Breast epithelium (tissue), 4 donors: ENCODE measurements at places on chromosomes 7 and 10.

- DNase-seq = no peak
These were observed 34.6 kb upstream of the PLPP4 start for GRCh38 chr10:120422457-120422856.

DNA sequence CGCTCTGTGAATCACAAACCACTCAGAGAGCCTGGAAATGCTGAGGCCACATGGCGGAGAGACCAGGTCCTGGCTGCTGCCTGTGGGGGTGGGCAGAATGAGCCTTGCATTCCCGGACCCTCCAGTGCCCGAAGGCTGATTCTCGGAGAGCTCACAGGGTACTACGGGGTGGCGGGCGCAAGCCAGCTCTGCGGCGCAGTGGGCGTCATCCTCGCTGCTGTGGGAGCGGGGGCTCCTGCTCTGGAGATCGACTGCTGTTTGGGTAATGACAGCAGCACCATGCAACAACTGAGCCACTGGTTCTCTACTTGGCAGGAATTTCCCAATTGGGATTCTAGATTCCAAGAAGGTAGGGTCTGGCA is 108.0 kb downstream of the PTPRN2 start:
- no peak for DNase-seq

DNA sequence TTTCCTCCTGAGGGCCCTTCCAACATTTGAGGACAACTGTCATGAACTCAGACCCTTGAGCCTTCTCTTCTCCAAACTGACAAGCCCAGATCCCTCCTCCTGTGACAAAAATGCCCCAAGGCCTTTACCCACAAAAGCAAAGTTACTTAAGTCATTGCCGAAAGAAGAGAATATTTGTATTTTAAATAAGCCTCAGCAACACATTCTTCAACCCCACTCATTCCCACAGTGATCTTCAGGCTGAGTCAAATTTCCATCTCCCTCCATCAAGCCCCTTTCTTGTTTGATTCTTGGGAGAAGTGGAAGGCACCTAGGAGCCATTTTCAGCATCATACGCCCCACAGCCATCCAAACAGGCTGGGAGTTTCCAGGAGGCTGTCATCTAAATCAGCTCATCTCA is 150.8 kb upstream of the PDE1C start:
- DNase-seq = no peak

DNA sequence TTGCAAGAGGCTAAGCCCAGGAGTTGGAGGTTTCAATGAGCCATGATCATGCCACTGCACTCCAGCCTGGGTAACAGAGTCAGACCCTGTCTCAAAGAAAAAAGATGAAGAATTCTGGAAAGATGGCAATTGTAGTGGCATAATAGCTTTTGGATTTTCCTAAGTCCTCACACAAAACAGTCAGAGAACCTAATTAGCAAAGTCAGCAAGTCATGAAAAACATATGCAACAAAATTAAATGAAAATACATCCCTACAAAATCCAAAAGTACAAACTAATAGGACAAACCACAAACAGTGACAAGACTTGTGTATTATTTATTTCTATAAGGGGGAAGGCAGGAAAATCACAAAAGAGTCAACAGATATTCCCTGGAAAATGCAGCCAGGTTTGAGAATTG is 362.3 kb upstream of the PLXDC2 start:
- DNase-seq = no peak
